ENCODE measurements at places on chromosomes 2 and 18. TPM values are rescaled to one million over a fixed set of nuclear protein-coding genes. Genes with fewer than 3 reads are reported as not detected.

DNA sequence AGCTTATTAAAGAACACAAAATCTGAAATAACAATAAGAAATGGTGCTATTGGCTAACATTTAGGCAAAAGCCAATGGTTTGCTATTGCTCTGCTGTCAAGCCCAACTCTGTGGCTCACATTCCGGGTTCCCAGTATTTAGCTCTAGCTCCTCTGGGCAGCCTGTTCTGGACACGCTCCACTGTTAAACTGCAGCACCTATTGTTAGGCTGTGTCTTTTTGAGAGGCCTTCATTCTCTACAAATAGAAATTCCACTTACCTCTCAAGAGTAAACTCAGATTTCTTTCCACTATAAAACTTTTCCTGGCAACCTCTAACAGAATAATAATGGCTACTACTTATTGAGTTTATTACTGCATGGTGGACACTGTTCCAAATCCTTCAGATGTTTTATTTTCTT, 3.7 kb upstream of the KLHL14 start:
- no peak for DNase-seq

- no peak for DNase-seq
Measured at GRCh38 chr2:145481334-145481922, 961.5 kb upstream of the ZEB2 start.

The PAX3 gene
- not detected for total RNA-seq

The CYP27A1 gene
- 0.23 TPM for total RNA-seq

GRCh38 chr2:74198023-74198460, 373 bp upstream of the MTHFD2 start:
- DNase-seq: no peak

DNA sequence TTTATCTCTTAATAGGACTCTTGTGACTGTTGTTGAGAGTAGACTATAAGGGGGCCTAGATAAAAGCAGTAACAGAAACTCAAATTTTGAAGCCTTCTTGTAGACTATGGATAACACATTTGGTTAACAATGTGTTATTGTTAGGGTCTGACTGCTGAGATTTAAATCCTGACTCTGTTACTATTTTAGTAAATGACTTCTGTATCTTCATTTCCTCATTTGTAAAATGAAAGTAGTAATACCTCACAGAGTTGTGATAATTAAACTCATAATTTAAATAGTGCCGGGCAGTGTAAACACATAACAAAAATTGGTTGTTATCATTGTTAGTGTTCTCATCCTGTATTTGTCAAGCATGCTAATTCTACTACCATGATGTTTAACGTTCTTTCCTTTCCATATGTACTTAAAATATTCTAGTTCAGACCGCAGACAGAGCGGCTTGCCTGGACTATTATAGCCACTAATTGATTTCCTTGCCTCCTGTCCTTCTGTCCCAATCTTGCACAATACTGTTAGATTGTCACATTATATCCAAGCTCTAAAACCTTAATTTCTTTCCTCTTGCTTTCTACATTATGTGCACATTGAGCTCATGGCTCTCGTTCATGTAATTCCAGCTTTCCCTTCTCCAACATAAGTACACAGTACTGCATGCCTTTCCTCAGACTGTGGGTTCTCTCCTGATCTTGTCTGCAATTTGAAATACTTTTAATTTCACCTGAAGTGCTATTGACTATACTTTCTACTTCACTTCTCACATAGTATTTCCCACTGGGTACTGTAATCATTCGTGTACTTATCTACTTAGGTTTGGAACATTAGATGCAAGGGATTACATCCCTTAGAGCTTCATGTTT, 48.4 kb downstream of the RBBP8 start:
- DNase-seq: no peak

DNA sequence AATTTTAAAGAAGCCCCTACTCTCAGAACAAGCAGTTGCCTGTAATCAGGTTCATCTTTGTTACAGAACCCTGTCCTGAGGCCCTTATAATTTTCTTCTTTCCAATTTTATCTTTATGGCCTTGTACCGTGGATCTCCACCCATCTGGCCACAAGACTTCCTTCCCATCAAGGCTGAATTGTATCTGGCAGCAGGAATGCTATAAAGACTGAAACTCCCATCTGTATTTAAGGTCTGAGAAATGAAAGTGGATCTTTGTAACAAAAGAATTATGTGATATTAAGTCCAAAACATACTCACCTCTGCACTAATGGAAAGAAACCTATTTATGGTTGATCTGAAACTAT, 91.8 kb downstream of the METTL8 start:
- DNase-seq: no peak

The NT5DC4 gene
- not detected for total RNA-seq

GRCh38 chr2:120001471-120001870, 11.4 kb upstream of the EPB41L5 start:
- DNase-seq: no peak

GRCh38 chr2:19667536-19667949, 234.2 kb downstream of the TTC32 start:
- no peak for DNase-seq

DNA sequence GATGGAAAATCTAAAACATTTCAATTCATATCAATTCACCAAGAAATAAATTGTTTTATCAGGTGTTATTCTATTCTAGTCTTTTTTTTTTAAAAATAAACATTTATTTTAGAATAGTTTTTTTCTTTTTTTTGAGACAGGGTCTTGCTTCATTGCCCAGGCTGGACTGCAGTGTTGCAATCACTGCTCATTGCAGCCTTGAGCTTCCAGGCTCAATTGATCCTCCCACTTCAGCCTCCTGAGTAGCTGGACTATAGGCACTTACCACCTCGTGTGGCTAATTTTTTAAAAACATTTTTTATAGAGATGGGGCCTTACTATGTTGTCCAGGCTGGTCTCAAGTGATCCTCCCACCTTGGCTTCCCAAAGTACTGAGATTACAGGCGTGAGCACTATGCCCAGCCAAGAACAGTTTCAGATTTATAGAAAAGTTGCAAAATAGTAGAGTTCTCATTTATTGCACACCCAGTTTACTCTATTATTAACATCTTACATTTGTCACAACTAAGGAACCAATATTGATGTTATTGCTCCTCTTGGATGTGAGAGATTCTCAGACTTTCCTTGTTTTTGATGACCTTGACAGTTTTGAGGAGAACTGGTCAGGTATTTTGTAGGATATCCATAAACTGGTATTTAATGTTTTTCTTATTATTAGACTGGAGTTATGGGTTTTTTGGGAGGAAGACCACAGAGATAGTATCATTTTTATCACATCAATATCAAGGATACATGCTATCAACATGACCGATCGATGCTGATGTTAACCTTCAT, 29.9 kb downstream of the PDE6D start:
- DNase-seq: no peak

DNA sequence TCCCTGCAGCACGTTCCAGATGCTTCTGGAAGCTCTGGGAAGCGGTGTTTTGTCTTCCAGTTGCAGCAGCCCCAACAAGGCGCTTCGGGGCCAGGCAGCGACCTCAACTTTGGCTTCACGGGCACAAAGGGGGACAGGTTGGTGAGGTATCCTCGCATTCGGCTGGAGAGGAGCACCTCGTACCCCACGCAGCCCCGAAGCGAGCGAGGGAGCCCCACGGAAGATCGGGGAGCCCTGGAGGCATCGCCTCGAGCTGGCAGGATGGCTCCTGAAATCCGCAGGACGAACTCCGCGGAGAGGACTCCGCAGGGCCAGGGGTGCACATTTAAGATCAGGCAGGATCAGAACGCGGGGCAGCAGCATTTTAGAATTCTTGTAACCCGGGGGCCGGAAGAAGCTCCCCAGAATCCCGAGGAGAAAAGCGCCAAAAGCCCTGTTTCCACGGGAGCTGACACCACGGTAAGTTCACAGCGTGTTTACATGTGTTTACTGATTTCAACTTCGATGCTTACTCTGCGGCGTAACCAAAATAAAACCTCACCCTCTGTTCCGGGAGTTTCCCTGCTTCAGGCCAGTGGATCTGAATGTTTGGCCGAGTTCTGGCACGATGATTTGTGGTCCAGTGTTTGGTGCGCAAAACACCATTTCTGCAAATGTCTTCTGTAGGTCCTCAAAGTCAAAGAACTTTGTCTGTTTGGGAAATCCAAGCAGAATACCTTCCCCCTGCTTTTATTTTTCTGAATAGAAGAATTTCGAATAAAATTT, 212.5 kb downstream of the NEDD4L start:
- DNase-seq: no peak
